ENCODE measurements at places on chromosomes 7 and 10.
A peak's percentile ranks its signal among the peaks of the same experiment; 100 is the strongest.

GRCh38 chr7:7424151-7424873 lies 111.4 kb downstream of the COL28A1 start:
- no peak for DNase-seq

DNA sequence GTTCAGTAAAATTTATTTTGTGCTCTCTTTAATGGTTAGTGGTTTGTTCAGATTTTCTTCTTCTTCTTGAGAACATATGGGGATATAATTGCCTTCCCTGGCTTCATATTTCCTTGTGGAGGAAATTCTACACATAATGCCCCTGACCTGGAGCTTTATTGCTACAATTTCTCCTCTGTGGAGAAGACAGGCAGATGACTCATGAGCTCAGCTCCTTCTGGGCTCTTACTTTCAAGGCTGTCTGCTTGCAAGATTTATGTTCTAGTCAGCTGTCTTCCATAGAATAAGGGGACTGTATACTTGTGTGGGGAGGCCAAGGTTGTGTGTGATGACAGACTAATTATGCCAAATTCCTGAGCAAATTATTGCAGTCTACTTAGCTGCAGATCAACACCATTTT lies 1.6 kb downstream of the LRRD1 start:
- DNase-seq: no peak

DNA sequence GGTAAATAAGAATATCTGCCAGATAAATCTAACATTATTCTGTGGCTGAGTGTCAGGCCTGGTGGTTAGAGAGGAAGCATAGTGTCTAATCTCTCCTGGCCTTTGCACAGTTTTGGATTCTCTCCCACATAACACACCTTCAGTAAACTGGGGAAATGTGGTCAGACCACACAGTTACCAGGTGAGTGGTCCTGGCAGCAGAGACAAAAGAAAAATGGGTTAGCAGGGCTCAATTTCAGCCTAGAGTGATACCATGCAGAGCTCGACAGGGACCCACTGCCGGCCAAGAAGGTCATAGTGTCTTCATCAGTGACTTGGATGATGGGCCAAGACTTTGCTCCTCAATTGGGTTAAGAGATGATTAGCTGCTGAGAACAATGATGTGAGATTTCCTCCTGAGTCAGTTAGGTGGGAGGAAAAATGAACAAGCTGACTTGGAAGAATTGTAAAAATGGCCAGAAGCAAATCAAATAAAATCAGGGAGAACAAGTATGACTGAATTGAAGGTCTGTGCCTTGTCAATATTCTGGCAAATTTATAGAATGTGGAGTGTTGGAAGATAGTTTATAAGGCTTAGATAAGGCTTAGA lies 69.2 kb upstream of the EFCAB10 start:
- no peak for DNase-seq

GRCh38 chr10:27536437-27536836 lies 32.3 kb downstream of the RAB18 start:
- DNase-seq: no peak

DNA sequence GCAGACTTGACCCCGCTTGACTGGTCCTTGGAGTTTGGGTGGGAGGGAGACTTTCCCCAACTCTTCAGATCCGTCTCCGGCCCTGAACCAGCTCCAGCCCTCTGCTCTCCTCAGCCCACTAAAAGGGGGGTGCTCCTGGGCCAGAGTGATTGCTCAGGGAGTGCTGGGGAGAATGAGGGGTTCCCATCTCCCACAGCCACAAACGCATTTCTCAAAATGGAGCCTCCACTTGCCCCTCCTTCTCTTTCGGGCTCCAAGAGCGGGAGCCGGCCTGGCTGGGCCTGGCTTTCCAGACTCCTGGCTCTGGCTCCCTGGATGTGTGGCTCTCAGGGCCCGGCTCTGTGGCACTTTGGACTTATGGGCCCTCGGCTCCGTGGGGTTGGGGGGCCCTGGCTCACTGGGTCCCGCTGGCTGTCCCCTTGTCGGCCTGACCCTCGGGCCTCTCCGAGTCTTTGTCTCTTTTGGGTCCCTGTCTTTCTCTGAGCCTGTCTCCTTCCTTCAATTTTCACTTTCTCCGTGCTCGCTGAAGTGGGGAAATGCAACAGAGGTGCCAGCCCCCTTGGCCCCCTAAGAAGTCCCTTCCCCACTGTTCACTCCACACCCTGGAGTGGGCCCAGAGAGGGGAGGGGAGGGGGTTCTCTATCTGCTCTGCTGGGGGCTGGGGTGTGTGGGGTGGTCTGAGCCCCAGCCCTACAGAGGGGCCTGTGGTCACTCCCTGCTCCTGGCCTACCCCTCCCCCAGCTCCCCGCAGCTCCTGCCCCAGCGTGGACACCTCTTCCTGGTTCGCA lies 713 bp downstream of the LZTS2 start:
- no peak for DNase-seq

DNA sequence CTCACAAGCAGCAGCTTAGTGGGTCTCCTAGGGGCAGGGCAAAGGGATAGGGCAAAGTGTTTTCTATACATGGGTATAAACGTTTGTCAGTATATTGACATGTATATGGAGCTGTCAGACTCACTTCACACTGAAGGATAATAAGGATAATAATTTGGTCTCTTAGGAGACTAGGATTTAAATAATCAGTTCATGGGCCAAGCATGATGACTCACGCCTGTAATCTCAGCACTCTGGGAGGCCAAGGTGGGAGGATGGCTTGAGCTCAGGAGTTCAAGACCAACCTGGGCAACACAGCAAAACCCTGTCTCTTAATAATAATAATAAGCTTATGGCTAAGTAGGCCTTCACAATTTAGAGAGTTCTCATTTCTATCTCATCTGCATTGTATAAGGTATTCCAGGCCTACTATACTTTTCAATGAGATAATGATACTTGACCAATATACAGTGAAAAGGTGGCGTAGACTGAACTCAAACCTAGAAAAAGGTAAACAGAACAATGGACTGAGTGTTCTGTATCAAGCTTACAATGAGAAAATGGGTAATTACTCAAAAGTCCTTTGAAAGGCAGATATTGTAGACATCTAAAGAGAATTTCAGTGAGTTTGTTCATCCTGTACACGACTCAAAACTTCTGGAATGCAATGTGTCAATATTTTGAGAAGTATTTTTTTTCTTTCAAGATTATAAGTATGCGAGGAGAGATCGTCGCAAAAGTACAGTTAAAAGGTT lies 7.0 kb downstream of the GSAP start:
- DNase-seq: no peak

- DNase-seq: no peak
These were observed 158.8 kb downstream of the SKAP2 start for GRCh38 chr7:26705567-26705966.

GRCh38 chr10:19659920-19660655 lies 156.1 kb upstream of the PLXDC2 start:
- no peak for DNase-seq

GRCh38 chr10:34528320-34528719 lies 286.8 kb downstream of the PARD3 start:
- DNase-seq: no peak

DNA sequence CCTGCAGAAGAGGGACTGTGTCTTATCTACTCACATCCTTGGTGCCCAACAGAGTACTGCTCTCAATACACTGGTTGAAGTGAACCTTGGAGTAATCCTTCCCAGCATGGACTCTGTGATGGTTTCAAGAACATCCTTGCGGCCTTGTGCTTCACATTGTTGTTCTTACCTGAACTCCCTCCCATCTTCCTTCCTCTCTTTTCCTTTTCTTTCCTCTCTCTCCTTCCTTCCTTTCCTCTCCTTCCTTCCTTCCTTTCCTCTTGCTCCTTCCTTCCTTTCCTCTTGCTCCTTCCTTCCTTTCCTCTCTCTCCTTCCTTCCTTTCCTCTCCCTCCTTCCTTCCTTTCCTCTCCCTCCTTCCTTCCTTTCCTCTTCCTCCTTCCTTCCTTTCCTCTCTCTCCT lies 26.3 kb downstream of the LAMB1 start:
- no peak for DNase-seq

- no peak for DNase-seq
These were observed 527.7 kb downstream of the GALNT17 start for GRCh38 chr7:71659622-71660021.

DNA sequence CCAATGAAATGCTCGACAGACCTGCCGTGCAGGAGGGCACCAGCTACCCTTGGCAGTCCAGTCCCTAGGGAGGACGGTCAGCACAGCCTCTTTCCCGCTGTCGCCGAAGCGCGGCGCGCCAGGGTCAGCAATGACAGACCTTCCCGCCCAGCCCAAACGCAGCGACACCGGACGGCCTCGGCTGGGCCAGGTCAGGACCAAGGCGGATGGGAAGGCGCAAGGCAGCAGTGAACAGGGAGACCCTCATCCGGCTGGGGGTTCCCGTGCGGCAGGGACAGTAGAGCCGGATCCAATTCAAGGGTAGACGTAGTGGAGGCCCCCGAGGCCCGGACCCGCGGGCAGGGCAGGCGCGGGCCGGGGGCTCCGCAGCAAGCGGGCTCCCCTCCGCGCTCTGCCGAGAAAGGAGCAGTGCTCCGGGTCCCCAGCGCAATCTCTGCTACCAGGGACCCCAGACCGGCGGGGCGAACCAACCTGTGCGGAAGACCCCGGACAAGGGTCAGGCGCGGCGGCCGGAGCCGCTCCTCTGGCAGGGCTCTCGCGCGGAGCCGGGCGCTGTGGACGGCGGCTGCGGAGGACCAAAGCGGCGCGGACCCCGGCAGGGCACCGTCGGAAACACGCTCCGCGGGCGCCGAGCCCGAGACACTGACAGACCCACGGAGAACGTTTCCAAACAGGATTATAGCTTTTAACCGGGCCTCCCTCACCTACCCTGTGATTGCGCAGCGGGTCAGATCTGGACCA lies at the start of gene SEC31B:
Gene SEC31B (minus strand): TSS at position 551 of the 741 bp plus-strand sequence. CDS start 2,909 bp downstream, outside the sequence.
- DNase-seq: no peak

- DNase-seq: no peak
These were observed 293.7 kb downstream of the BBS9 start for GRCh38 chr7:33422825-33423645.

DNA sequence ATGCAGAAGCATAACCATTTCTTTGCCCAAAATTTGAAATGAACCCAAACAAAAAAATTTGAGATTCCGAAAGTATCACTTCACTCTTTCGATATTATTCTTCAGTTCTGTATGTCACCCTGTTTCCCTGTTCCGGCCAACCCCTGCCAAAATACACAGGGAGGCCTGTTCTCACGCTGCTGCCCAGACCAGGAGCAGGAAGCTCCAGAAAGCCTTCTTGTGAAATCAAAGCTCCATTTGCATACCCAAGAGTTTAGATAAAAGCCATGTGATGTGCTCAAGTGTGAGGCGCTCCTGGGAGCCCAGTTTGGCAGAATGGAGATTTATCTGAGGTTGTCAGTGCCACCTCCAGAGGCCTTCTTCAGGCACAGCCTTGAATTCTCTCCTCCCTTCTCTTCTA lies 236.2 kb downstream of the FGFR2 start:
- no peak for DNase-seq

GRCh38 chr7:6529643-6530042 lies 21.6 kb downstream of the GRID2IP start:
- DNase-seq: no peak

GRCh38 chr7:108235451-108236061 lies 105.4 kb upstream of the LAMB4 start:
- no peak for DNase-seq

GRCh38 chr10:28997734-28998133 lies 291.1 kb upstream of the LYZL1 start:
- DNase-seq: no peak

DNA sequence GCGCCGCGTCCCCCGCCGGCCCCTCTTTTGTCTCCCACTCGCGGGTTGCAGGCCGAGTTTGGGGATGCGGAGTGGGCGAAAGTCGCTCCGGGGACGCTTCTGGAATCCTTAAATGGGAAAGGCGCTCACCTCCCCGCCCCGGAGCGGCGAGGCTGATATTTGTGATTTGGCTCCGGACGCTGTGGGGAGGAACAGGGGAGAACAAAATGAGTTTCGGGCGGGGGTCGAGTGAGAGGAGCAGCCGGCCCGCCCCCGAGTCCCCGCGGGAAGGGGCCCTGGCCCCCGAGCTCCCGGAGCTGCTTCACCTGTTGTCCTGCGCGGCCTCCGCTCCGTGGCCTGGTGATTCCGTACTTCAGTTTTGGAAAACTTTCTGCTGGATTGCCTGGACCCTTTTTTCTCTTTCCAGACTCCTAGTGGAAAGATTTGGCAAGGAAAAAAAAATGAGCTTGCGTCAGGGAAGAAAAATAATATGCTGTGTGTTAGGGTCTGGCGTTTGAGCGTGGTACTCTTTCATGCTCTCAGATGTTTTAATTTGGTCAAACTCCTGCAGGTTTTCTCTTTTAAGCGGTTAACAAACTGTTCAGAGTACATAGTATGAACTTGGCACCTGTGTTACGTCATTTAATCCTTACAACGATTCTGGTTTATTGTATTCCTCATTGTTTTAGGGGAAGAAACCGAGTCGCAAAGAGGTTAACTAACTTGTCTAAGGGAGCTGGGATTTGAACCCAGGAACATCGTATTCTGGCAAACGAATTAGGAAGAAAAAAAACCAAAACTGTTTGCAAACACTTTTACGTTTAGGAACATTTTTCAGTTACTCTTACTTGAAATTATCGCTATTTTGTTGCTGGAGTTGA lies 924 bp downstream of the BMPR1A start:
- DNase-seq: peak; percentile 3

GRCh38 chr10:128780156-128780761 lies 654.0 kb upstream of the MKI67 start:
- no peak for DNase-seq

GRCh38 chr7:68998136-68998535 lies 600.1 kb upstream of the AUTS2 start:
- DNase-seq: no peak

DNA sequence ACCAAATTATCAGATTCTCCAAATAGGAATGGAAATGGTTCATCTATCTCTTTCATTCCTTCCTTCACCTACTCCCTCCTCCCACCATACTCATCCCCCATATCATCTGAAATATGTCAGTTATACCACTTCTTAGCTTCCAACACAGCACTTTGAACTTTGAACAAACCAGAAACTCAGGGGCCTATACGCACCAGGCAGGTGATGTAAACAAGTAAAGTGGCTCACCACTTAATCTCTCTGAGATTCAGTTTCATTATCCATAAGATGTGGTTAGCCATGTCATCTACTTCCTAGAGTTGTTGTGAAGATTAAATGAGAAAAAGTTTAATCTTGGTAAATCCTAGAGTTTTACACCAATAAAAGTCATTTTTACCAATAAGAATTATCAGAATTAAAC lies 65.9 kb upstream of the LRRN3 start:
- no peak for DNase-seq
